ENCODE measurements at places on chromosomes 1 and 21.

- DNase-seq: no peak
Observed at GRCh38 chr21:41491412-41491811, 16.5 kb downstream of the TMPRSS2 start.

- DNase-seq: no peak
Observed at GRCh38 chr1:1779320-1779675, 1.0 kb upstream of the NADK start.

- no peak for DNase-seq
Observed at GRCh38 chr1:150493175-150493574, 6.0 kb downstream of the TARS2 start.

- DNase-seq: no peak
Observed at GRCh38 chr1:195306281-195306680, 1302.0 kb downstream of the KCNT2 start.

GRCh38 chr1:24186993-24187790, at the start of gene IFNLR1:
IFNLR1 (minus strand) TSS chr1:24187289; CDS start chr1:24187248, 41 bp downstream.
- peak; percentile 71 for DNase-seq

DNA sequence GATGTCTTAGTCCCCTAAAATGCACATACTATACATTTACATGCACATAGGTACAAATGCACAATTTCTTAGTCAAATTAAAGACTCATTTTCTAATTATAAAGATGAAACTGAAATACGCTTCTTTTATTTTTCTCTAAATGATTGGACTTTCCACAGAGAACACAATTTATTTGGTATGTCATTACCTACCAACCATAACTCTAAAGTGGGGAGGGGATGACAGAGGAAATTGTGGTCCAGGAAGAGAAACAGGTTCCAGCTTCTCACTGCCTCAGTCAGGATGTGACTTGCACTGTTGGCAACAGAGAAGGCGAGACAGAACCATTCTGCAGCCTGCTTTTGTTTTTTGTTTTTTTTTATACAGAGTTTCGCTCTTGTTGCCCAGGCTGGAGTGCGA, 1189.2 kb downstream of the PLA2G4A start:
- no peak for DNase-seq

GRCh38 chr1:47919113-47919833, 77.9 kb downstream of the TRABD2B start:
- no peak for DNase-seq

- no peak for DNase-seq
Observed at GRCh38 chr1:177984761-177985160, 14.9 kb upstream of the SEC16B start.

DNA sequence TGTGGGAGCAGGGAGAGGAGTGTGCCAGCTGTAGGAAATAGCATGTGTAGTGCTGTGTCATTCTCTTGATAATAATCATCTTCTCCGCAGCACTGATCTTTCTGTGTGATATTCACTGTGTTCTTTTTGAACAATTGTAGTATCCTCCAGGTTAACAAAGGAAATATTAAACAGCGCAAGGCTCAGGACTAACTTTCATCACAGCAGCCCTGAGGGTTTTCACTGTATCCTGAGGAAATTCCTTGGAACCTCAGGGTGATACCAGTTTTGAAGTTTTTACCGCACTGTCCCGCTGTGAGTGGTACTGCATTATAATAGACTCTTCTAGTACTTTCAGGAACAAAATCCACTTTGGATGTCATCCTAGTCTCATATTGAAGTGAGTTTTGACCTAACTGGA, 228.4 kb upstream of the COA6 start:
- DNase-seq: no peak

DNA sequence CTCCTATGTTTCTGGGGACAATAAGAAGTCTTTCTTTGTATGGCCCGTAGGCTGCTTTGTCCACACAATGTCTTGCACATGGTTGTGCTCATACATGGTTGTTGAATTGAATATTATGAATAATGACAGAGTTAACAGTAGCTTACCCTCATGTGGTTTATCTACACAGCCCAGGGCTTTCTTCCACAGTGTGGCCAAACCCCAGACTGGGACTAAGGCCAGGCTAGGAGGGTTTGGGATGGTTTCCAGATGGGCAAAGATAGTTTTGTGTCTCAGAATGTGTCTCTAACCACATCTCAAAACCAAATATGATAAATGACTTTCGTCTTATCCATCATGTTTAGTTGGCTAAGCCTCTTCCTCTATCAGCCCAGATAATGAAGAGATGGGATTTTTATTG, 65.2 kb downstream of the CACNA1E start:
- no peak for DNase-seq
